ENCODE measurements at places on chromosomes 6 and 20.

DNA sequence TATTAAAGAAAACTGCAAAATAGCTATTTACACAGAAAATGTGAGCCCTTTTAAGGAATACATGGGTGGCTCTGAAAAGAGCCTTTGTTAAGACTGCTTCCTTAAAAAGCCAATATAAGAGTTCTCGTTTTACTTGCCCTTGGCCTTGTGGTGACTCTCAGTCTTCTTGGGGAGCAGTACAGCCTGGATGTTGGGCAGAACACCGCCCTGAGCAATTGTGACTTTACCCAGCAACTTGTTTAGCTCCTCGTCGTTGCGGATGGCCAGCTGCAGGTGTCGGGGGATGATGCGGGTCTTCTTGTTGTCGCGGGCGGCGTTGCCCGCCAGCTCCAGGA lies 111.5 kb downstream of the HFE start:
- no peak for DNase-seq

DNA sequence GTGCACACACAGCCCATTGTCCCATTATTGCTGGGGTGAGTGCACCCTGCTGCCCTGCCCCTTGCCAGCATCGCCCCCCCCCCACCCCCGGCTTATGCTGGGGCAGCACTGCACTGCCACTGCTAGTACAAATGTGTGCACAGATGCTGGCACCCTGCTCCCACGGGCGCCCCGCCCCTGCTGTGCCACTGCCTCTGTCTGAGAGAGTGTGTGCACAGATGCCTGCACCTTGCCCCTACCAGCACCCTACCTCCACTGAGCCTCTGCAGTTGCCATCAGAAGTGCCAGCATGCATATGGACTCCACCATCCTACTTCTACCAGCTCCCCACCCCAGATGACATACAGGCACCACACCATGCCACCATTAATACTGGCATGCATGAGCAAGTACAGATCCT lies 454.6 kb upstream of the KHDRBS2 start:
- DNase-seq, result no peak

DNA sequence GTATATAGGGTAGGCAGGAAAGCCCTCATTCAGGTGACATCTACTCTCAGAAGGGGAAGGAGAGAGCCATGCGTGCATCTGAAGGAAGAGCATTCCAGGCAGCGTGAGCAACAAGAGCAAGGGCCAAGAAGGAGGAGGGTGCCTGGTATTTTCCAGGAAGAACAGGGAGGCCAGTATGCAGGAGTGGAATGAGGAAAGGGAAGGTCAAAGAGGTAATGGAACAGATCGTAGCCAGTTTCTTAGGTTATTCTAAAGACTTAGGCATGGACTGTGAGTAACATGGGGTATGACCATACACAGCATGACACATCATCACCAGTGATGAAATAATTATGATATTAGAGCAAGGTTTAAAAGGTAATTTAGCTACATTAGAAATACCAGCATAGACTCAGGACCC lies 24.1 kb downstream of the ALDH8A1 start:
- no peak for DNase-seq

- DNase-seq, result no peak
Observed at GRCh38 chr6:54264581-54265272, 43.5 kb upstream of the TINAG start.

GRCh38 chr6:89066940-89067646 lies 13.5 kb upstream of the PNRC1 start:
- no peak for DNase-seq

DNA sequence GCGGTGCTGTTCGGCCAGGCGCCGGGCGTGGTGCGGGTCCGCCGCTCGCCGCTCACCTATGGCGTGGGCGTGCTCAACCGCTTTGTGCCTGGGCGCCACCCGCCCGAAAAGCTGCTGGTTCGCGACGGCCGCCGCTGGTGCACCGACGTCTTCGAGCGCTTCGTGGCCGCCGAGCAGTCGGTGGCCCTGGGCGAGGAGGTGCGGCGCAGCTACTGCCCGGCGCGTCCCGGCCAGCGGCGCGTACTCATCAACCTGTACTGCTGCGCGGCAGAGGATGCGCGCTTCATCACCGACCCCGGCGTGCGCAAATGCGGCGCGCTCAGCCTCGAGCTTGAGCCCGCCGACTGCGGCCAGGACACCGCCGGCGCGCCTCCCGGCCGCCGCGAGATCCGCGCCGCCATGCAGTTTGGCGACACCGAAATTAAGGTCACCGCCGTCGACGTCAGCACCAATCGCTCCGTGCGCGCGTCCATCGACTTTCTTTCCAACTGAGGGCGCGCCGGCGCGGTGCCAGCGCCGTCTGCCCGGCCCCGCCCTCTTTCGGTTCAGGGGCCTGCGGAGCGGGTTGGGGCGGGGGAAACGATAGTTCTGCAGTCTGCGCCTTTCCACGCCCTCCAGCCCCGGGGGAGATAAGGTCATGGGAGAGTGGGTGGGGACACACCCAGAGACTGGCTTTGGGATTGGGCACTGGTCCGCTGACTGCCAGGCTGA lies 15.7 kb downstream of the ADISSP start:
- DNase-seq, result peak; percentile 82

DNA sequence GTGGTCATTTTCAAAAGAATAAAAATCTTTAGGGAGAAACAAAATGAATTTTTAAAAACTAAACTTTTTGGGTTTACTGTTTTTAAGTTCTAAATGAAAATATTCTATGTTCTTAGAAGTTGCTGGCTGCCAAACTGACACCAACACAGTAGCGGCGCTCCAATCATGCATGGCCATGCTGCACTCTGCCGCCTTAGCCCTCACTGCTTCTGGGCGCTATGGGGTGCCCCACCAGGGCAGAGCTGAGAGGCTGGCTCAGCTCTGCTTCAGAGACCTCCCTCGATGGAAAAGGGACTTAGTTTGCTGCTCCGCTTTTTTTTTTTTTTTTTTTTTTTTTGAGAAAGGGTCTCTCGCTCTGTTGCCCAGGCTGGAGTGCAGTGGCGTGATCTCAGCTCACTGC lies 20.9 kb downstream of the EZR start:
- DNase-seq, result no peak

DNA sequence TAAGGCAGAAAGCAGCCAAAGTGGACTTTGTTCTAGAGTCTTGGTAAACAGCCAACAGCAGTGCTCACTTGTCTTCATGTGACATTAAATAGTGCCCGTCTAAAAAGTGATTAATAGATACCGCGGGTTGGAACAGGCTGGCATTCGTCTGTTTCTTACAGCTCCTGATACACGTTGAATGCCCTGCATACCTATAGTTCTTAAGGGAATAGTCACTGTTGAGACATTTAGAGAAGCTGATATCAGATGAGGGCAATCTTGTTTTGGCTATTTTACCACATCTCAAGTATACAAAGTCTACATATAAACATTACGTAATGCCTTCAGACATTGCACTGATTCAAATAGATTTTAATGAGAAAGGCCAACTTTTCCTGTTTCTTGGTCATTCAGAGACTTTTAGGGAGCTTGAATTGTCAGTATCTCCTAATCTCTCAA lies 374.9 kb upstream of the FLRT3 start:
- no peak for DNase-seq

DNA sequence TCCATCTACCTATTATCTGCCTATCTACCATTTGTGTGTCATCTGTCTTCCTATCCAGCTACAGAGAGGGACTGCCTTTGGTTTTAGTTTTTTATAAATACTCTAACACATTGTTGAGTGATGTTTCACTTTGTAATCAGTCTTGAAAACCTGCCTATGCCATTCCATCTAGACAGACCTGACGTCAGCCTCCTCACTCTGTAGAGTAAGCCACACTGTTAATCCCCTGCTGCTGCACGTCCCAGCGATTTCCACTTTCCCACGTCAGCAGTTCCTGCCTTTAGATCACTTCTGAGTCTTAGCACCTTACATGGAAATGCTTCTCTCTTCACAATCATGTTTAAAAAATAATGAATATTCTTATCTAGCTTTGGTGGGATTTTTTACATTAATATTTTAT lies 54.8 kb downstream of the PLG start:
- no peak for DNase-seq

GRCh38 chr20:12318043-12318442 lies 400.4 kb downstream of the BTBD3 start:
- DNase-seq, result no peak

DNA sequence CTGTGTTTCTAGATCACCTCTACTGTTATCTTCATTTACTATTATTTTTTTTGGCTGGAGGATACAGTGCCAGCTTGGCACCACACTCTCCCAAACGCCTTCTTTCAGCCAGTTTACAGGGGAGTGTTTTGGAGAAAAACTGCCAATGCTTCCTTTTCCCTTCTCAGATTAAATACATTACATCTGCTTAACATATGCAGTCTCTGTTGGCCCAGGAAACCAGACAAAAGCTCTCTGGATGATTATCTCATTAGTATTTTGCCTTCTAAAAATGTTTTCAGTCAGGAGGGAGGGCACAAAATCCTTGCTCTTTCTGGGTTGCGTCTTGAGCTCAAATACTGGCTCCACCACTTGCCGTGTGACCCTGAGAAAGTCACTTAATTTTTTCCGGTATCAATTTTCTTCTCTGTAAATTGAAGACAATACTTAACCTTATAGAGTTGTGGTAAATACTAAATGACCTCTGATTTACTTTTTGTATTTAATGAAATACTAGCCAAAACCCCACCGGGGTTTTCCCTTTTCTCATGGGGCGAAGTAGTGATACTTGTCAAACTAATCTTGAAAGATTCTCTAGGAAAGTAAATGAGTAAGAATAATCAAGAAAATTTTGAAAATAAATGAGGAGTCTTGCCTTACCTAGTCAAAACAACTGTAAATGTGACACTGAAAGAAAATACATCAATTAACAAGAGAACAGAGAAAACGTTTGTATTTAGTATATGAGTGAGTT lies 146.2 kb downstream of the MMS22L start:
- no peak for DNase-seq

GRCh38 chr20:61974357-61974665 lies 91.4 kb downstream of the TAF4 start:
- DNase-seq, result no peak

GRCh38 chr20:18986895-18987580 lies 173.5 kb downstream of the SCP2D1 start:
- no peak for DNase-seq

- DNase-seq, result peak; percentile 91
Observed at GRCh38 chr20:63553251-63553932, 567 bp upstream of the FNDC11 start.

DNA sequence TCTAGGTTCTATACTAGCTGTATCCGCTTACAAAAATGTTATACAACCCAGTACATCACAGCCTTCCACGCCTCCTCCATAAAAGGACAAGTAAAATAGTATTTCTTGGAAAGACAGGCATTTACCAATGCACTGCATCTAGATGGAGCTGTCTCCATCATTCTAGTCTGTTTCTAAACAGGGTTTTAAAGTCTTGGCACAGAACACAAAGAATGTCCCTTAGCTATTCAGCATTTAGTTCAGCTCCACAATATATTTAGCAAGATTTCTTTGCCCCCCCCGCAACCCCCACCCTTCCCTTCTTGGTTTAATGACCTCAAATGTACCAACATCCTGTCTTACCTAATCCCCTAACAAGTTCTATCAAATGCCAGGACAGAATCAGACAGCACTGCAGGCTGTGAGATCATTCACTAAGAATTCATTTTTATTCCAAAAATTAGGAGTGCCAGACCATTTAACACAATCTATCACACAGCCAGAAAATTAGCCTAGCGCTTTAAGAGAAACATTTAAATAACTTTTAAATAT lies 198.6 kb downstream of the BACH2 start:
- DNase-seq, result no peak

DNA sequence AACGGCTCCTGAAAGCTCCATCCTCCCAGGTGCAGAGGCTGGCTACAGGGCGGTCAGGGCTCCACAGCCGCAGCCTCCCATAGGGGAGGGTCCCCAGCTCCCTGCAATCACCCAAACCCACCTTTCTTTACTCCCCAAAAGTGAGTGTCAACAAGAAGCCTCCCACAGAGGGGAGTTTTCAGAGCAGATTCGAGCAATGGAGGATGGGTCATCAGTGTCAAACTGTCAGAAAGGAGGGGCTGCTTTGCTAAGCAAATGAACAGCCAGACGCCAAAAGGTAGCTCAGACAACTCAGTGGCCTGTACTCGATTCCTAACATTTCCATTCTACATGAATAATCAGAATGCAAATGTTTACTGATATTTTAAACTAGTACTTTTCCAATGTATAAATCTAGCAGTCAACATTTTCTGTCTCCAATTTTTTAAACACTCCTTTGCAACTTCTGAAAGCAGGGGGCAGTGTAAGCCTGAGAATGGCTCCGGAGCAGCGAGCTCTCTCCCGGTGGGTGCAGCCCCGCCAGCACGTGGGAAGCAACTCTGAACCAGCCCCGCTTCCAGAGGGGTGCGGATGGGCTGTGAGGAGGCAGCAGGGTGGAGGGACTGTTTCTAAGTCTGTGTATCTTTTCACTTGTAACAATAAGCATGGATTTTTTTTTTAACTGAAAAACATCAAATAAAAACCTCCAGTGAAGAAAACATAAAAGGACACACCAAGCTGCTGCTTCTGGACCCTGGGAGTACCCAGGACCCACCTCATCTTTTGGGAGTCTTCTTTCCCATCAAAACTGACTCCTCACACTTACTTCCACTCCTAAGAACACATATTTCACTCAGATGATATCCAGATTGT lies 54.9 kb downstream of the TAF4 start:
- peak; percentile 66 for DNase-seq

DNA sequence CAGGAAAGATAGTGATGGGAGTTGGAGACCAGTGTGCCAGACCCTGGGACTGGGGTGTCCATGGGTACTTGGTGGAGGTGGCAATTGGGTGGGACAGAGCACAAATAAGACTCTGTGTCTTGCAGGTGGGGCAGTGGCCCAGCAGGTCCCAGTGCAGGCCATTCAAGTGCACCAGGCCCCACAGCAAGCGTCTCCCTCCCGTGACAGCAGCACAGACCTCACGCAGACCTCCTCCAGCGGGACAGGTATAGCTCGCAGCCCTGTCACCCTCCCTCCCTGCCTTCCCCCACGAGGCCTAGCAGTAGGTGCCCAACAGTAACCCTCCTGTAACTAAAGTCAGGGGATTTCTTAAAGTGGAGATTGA lies 5.3 kb downstream of the SRF start:
- DNase-seq, result no peak

DNA sequence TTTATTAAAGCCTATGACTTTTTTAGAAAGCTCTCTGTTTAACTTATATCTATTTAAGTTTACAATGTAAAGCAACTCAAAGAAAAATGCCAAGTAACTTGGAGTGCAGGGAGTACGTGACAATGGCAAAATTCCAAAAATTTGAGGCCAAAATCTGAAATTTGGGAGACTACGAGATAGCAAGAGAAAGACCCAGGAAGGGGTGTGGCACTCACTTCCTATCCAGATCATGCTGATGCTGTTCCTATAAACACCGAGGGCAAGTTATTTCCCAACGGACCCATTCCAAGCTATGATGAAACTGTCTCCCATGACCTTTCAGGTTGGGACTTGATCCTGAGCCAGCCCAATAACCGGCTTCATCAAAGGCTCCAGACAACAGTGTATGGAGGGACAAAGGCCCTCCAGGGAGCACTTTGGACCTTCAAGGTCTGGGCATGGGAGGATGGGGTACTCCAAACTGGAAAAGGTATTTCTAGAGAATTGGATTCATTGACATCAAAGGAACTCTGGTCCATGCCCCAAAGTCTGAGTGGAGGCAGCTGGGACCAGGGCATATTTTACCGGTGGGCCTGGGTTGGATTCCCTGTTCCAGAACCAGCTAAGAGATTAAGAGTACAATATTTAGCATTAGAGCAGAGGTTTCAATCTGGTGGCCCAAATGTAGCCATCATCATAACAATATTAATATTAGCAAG lies 15.7 kb upstream of the SLC13A3 start:
- DNase-seq, result no peak

Data from stimulated activated naive CD8-positive, alpha-beta T cell treated with anti-CD3 and anti-CD28 coated beads, Interleukin-15, Interleukin-2, amounts not matched to agents 100 U/mL and 50 U/mL, for 24 hours (primary cell).